ENCODE measurements at places on chromosomes 2 and 18. TPM values are rescaled to one million over a fixed set of nuclear protein-coding genes. Genes with fewer than 3 reads are reported as not detected.

The TNP1 gene
- not detected for total RNA-seq

The CRYBA2 gene
- not detected for total RNA-seq

The UGT1A7 gene
- total RNA-seq = not detected

The CYRIA gene
- total RNA-seq = 0.48 TPM

The LRRC30 gene
- not detected for total RNA-seq

The RTP5 gene
- not detected for total RNA-seq

The MAP3K20 gene
- total RNA-seq = 12.2 TPM

The LYG1 gene
- 1.2 TPM for total RNA-seq

The CD28 gene
- 128 TPM for total RNA-seq

The SP5 gene
- not detected for total RNA-seq

The PTPRM gene
- 3.2 TPM for total RNA-seq

The CD8B2 gene
- 0.08 TPM for total RNA-seq

The UGT1A6 gene
- total RNA-seq = not detected

The RAB6D gene
- not detected for total RNA-seq

The LYPD6 gene
- total RNA-seq = not detected

The RMND5A gene
- total RNA-seq = 29.1 TPM

The SLC9A4 gene
- total RNA-seq = 0.10 TPM

The AP1S3 gene
- 5.9 TPM for total RNA-seq

The CDH19 gene
- total RNA-seq = not detected

The ADAM23 gene
- total RNA-seq = 0.26 TPM

The ASB18 gene
- total RNA-seq = not detected

The VAMP5 gene
- 93.9 TPM for total RNA-seq

The CPLX4 gene
- not detected for total RNA-seq

The OR6B2 gene
- not detected for total RNA-seq

The DGUOK gene
- 70.2 TPM for total RNA-seq

The RSAD2 gene
- total RNA-seq = 12.9 TPM

The MSTN gene
- total RNA-seq = not detected

The NRP2 gene
- 19.2 TPM for total RNA-seq

The MAP3K19 gene
- not detected for total RNA-seq

The RPRM gene
- total RNA-seq = not detected

The ANKRD36C gene
- total RNA-seq = 75.3 TPM

The MC2R gene
- not detected for total RNA-seq

The ALPI gene
- not detected for total RNA-seq

The DNAH7 gene
- not detected for total RNA-seq

The CCDC85A gene
- not detected for total RNA-seq

The NEMP2 gene
- 23.1 TPM for total RNA-seq

The ZBTB7C gene
- 0.53 TPM for total RNA-seq

The HOXD12 gene
- total RNA-seq = not detected

The SUCLG1 gene
- 71.5 TPM for total RNA-seq

The SF3B6 gene
- total RNA-seq = 73.0 TPM

The RAX gene
- total RNA-seq = not detected

The LCT gene
- total RNA-seq = not detected

The PAX8 gene
- 1.6 TPM for total RNA-seq
